ENCODE measurements at places on chromosomes 7 and 10.

- no peak for DNase-seq
Observed at GRCh38 chr7:19209166-19209696, 64.0 kb upstream of the FERD3L start.

DNA sequence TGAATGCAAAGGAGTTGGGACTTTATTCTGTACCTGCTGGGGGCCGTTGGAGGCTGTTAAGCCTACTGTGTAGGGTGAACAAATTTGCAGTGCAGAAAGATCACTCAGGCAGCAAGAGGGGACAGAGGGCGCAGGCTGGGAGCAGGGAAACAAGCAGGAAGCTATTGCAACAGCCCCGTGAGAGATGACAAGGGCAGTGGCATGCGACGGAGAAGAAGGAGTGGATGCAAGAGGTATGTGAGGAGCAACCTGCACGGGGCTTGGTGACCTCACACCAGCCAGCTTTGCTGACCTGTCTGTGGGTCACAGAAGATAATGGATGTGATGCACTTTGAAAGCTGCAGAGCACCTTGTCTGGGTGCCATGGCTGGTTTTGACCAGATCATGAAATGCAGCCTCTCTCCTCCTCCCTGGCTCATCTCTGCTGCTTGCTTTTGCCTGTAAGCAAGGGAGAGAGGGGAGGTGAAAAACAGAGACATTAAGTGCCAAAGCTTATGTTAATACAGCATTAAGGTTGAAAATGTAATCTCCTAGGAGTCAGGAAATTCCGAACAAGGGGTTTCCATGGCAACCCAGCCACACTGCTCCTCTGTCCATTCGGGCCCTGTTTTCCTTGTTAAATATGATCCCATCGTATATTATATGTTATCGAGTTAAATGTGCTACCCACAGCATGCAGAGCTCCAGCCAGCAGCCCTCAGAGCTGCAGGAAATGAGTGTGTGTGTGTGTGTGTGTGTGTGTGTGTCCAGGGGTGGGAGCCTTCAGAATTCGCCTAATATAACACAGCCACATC is 314.3 kb upstream of the ZMIZ1 start:
- no peak for DNase-seq

GRCh38 chr10:48365668-48366067 is 59.2 kb downstream of the MAPK8 start:
- no peak for DNase-seq

GRCh38 chr10:126063353-126063791 is 167.0 kb downstream of the FANK1 start:
- no peak for DNase-seq

- no peak for DNase-seq
Observed at GRCh38 chr7:15862781-15863165, 176.3 kb upstream of the MEOX2 start.

Measured in midbrain (tissue), 1 donor.